Tibial artery (tissue), 4 donors: ENCODE measurements at places on chromosomes 11 and 22.

GRCh38 chr11:121367001-121367843, 74.7 kb downstream of the SC5D start:
- no peak for DNase-seq

GRCh38 chr11:65496304-65497140, 2.3 kb upstream of the MALAT1 start:
- peak; percentile 68 for DNase-seq

GRCh38 chr11:119671051-119671450, 57.9 kb downstream of the NECTIN1 start:
- no peak for DNase-seq

DNA sequence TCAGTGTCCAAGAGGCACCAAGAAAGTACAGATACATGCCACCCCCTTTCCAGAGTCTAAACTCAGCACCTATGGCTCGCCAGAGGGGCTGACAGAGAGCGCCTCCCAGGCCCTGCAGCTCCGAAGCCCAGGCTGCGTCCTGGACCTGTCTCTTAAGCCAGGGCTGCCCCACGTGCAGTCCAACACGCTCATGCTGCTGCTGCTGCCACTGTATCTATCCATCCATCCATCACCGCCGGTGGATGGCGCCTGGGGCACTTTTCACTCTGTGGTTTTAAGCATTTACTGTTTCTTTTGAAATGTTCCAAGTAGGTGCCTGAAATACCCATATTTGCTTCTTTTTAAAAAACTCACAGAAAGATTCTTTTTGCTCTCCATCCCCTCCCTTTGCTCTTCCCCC, 41.8 kb downstream of the MACROD1 start:
- DNase-seq: no peak

DNA sequence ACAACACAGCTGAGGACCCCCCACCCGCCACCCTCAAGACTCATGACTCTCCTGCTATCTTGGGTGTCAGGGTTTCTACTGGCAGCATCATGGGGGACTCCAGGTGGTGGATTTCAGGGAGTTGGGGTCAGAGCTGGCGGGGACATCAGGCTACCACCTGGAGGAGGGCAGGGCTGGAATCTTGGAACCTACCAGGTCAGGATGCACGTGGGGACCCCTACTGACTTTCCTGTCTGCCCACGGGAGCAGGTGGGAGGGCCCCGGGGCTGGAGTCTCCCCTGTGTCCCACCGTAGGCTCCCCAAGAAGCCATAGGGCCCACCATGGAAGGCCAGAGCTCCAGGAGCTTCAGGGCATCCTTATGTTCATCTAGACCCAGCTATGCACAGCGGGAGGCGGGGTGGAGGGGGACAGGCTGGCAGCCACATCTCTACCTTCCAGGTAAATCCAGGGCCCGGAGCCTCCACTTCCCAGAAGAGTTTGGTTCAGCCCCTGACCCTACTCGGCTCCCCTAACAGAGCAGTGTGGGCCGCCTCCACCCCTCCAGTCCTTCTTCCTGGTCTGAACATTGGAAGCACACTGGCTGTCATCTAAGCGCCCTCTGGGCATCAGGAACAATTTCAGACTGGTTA, 10.0 kb downstream of the SLC37A2 start:
- DNase-seq: no peak

DNA sequence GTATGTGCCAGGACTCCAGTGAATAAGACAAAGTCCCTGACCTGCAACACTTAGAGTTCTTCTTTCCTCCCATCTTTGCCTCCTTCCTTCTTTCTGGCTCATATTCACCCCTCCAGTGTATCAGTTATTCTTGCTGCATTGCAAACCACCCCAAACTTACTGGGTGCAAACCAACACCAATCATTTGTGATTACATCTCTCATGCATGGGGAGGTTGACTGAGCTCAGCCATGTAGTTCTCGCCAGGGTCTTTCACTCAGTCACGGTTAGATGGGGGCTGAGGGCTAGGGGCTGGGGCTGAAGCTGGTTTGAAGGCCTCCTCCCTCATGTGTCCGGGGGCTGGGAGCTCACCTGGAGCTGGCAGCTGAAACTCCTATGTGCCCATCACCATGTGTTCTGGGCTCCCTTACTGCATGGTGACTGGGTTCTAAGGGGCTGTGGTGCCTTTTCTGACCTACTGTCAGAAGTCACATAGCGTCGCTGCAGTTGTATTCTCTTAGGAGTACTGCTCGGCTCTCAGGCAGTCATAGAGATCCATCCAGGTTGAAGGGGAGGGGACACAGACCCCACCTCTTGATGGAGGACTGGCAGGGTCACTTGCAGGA, 35.0 kb upstream of the CACNG2 start:
- no peak for DNase-seq

DNA sequence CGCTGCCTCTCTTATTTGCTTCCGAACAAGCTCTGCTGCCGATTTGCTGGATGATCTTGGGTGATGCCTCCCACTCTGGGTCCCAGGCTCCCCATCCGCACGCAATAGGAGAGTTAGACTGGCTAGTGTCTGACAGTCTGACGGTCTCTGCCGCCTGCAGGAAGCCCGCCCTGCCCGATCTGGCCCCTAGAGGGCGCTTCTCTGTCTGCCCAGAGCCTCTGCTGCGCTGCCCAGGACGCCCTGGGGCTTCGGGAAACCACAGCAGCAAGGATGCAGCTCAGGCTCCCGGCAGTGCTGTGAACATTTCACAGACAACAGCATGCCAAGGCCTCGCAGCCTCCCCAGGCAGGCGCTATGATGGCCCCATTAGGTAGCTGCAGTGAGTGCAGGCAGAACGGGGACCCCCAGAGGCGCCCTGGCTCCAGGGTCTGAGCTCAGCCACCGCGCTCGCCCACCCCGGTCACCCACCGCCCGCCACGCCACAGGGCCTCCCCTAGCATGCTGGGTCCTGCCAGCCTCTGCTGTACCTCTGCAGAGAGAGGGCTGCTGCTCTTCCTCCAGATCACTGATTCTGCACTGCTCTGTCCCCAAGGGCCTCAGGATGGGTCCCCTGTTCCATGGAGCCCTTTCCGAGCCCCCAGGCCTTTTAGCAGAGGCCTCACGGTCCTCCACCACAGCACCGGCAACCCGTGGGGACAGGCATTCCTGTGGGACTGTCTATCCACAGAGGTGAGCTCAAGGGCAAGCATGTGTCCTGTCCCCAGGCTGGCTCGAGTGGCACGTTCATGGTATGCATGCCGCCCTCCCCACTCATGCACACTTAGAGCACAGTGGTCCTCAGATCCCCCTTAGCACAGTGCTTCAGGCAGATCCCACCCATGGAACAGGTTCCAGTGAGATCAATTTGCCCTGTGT, 4.3 kb upstream of the BAIAP2L2 start:
- peak; percentile 88 for DNase-seq

GRCh38 chr11:7545611-7546010, 31.8 kb downstream of the PPFIBP2 start:
- no peak for DNase-seq

DNA sequence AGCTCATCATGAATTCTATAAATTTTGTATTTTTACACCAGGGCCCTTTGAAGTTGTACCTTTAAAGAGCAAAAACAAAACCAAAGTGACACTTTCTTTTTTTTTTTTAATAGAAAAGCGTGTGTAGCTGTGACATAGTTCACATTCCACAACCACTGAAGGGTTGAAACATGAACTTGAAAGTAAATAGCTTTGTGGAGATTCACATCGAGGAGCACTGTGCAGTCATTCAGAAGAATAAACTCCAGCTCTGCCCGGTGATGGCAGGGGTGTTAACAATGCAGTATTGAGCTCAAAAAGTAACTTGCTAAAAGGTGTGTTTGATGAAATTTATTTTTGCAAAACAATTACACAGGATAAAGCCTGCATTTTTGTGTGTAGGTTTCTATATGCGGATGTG, 1166.2 kb downstream of the TBC1D22A start:
- DNase-seq: no peak

DNA sequence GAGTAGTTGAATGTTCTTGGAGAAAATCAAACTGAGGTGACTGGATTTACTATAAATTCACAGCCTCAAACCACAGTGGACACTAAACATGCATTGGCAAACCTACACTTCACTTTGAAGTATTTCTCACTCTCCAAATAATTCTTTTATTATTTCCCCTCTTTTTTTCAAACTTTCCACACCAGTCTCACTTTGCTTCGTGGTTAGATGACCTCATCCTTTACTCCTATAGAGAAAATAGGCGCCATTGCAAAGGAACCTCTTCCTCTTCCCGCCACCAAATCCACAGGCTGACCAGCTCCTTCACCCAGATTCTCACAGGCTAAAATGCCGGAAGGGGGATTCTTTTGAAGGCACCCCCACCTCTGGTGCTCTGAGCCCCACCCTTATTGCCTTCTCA, 33.4 kb downstream of the HTR3A start:
- DNase-seq: no peak
